Inflammatory macrophage treated with lipopolysaccharide for 1 hour (primary cell): ENCODE measurements at places on chromosomes 3 and 15.

DNA sequence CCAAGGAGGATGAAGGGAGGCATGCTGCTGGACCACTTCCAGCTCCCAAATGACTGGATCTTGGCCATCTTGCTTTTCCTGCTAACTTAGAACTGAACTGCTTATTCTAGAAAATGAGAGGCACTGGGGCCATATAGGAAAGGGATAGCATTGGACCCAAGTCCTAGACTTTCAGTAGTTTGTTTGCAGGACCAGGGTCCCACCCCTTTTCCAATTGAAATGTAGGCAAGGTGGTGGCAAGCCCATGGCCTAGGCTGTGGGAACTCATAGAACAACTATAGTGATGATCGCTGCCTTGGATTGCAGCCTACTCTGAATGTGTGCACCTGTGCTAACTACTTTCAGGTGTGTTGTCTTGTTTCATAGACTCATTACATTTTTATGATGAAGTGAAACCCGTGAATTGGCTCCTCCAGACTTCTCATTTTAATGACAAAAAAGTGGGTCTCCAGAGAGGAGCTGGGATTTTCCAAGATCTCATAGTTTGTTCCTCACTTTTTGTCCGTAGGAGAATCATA is 50.3 kb downstream of the TGFBR2 start:
- no peak for DNase-seq

- peak; percentile 76 for DNase-seq
Measured at GRCh38 chr15:52503788-52504496, 24.7 kb downstream of the MYO5A start.

- no peak for DNase-seq
Measured at GRCh38 chr15:51046799-51047449, 47.8 kb downstream of the TNFAIP8L3 start.

DNA sequence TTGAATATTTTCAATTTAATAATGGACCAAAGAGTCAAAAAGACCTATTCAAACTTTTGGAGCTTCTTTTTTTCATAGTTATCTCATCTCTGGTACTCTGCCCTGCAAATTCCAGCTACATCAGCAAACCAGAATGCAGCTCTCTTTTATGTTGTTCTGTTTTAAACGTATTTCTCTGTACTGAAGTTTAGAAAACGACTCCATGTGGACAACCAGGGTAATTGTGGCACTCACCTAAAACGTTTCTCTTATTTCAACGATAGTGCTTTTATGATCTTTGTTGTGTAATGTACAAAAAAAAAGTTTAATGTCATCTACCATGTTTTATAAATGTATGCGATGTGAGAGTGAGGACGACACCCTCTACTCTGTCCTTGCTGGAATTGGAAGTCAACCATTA is 1472.3 kb upstream of the GBE1 start:
- DNase-seq: no peak

- DNase-seq: no peak
Measured at GRCh38 chr3:47406762-47407149, 25.9 kb downstream of the PTPN23 start.

- peak; percentile 24 for DNase-seq
Measured at GRCh38 chr3:42654331-42655201, 1.1 kb downstream of the ZBTB47 start.

- peak; percentile 29 for DNase-seq
Measured at GRCh38 chr3:36476286-36476942, 96.1 kb downstream of the STAC start.
